ENCODE measurements at places on chromosomes 2 and 18. TPM values are rescaled to one million over a fixed set of nuclear protein-coding genes. Genes with fewer than 3 reads are reported as not detected.

GRCh38 chr2:133710613-133711012 lies 142.3 kb upstream of the NCKAP5 start:
- no peaks in the 10 kb centered on the region for H3K4me1 ChIP-seq
- H3K36me3 ChIP-seq, result no peaks in the 10 kb centered on the region
- H3K27me3 ChIP-seq, result peaks cover 6% of the 10 kb centered on the region

GRCh38 chr2:36413218-36413617 lies 57.6 kb downstream of the CRIM1 start:
- H3K27me3 ChIP-seq, result no peaks in the 10 kb centered on the region
- H3K27ac ChIP-seq, result no peak overlapping the region
- DNase-seq, result no peak
- no peaks in the 10 kb centered on the region for H3K4me1 ChIP-seq
- H3K4me3 ChIP-seq, result no peak overlapping the region
- no peaks in the 10 kb centered on the region for H3K36me3 ChIP-seq

- DNase-seq, result no peak
- peak overlapping the region; percentile 89 for H3K4me3 ChIP-seq
- no peaks in the 10 kb centered on the region for H3K27me3 ChIP-seq
- H3K36me3 ChIP-seq, result peaks cover 33% of the 10 kb centered on the region
- peak overlapping the region; percentile 93 for H3K27ac ChIP-seq
These were observed 694 bp downstream of the UNC50 start for GRCh38 chr2:98608962-98609604.

- no peaks in the 10 kb centered on the region for H3K36me3 ChIP-seq
- H3K27ac ChIP-seq, result no peak overlapping the region
- no peak for DNase-seq
These were observed 221.7 kb upstream of the SH3BP4 start for GRCh38 chr2:234730066-234730640.

DNA sequence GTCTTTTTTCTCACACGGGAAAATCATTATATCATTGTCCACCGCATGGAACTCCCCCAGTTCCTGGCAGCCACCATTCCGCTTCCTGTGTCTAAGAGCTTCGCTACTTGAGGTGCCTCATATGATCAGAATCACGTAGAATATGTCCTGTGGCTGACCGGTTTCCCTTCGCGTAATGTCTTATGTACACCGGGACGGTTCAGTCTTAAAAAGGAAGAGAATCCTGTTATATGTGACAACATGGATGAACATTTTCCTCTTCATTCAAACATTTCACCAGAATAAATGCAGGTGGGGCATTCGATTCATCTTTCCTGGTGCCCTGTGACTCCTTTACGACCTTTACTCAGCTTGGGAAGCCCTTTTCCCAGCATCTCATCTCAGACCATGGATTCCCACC lies 131.7 kb upstream of the TWIST2 start:
- no peak overlapping the region for H3K27ac ChIP-seq
- DNase-seq, result no peak
- peaks cover 33% of the 10 kb centered on the region for H3K27me3 ChIP-seq
- H3K4me3 ChIP-seq, result no peak overlapping the region
- no peaks in the 10 kb centered on the region for H3K4me1 ChIP-seq
- no peaks in the 10 kb centered on the region for H3K36me3 ChIP-seq

- peak; percentile 45 for DNase-seq
- no peak overlapping the region for H3K4me3 ChIP-seq
- peaks cover 2% of the 10 kb centered on the region for H3K27me3 ChIP-seq
These were observed 33.0 kb upstream of the PTH2R start for GRCh38 chr2:208373460-208374089.

DNA sequence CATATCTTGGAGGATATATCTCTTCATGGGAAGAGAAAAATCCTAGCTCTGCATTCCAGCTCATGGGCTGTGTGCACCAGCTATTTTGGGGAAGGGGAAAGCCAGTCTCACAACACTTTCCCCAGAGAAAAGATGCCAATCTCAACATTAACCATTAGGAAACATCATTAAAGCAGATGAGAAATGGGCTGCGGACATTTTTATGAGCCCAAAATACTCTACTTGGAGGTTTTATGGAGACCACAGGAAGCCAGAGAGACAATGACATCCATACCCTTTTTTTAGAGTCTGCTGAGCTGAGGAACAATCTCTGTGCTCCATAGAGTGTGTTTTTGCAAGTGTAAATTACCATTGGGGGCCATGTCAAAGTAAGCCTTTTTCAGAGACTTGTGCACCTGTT lies 213.7 kb downstream of the TRIB2 start:
- H3K4me3 ChIP-seq, result no peak overlapping the region
- H3K4me1 ChIP-seq, result peaks cover 8% of the 10 kb centered on the region
- peaks cover 2% of the 10 kb centered on the region for H3K27me3 ChIP-seq
- H3K36me3 ChIP-seq, result no peaks in the 10 kb centered on the region
- no peak overlapping the region for H3K27ac ChIP-seq
- no peak for DNase-seq

DNA sequence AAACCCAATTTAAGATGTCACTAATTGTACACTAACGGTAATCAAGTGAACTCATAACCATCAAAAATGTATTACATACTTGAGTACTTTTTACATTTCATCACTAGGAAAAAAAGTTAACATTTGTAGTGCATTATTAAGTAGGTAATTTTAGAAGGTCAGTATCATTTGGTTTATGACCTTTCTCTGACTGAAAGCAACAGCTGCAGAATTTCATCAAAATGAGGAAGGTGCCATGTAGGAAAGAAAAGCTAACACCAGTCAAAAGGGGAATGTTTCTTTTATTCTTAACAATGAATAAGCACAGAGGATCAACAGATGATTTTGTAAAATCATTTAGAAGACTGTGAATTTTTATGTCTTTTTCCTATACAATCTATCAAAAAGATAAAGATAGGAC lies 79.0 kb downstream of the PIGN start:
- DNase-seq, result no peak
- no peaks in the 10 kb centered on the region for H3K27me3 ChIP-seq
- H3K27ac ChIP-seq, result no peak overlapping the region
- no peaks in the 10 kb centered on the region for H3K4me1 ChIP-seq
- H3K4me3 ChIP-seq, result no peak overlapping the region

DNA sequence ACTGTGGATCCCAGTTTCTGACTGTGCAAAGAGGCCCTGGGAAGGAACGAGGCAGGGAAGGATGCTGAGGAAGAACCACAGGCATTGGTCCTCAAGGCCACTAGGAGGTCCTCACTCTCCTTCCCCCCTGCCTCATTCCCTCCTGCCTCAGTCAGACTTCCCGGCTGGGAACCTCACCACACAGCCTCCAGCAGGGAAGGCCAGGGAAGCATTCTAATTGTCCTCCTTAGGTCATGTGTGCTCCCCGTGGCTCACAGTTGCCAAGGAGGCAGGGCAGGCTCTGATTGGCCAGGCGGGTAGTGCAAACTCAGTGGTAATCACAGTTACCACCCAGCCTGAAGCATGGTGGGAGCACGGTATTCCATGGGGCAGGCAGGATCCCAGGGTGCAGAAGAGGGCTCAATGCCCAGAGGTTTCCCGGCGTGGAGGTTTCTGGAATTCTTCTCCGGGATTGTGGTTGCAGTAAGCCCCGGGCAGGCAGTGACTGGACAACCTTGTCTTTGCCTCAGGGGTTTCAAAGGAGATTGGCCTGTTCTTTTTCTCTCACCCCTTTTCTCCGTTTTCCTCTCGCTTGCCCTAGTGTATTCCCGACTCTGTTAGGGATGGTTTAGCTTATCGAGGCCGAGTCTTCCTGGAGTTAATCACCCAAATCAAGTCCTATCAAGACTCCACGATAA lies 27.1 kb downstream of the FER1L5 start:
- H3K4me3 ChIP-seq, result no peak overlapping the region
- H3K36me3 ChIP-seq, result no peaks in the 10 kb centered on the region
- H3K27ac ChIP-seq, result no peak overlapping the region
- DNase-seq, result no peak
- H3K27me3 ChIP-seq, result no peaks in the 10 kb centered on the region

GRCh38 chr2:100242476-100242875 lies 79.8 kb downstream of the LONRF2 start:
- no peak overlapping the region for H3K27ac ChIP-seq
- H3K4me3 ChIP-seq, result no peak overlapping the region
- no peaks in the 10 kb centered on the region for H3K36me3 ChIP-seq
- peaks cover 8% of the 10 kb centered on the region for H3K27me3 ChIP-seq
- H3K4me1 ChIP-seq, result peaks cover 2% of the 10 kb centered on the region

- H3K27ac ChIP-seq, result no peak overlapping the region
- H3K27me3 ChIP-seq, result no peaks in the 10 kb centered on the region
- H3K4me1 ChIP-seq, result no peaks in the 10 kb centered on the region
- no peak for DNase-seq
These were observed 317.6 kb downstream of the CTNNA2 start for GRCh38 chr2:79830501-79830900.

CEP192 gene
- total RNA-seq, result 32.7 TPM

KIAA2012 gene
- not detected for total RNA-seq

GATA6 gene
- not detected for total RNA-seq

MAPRE3 gene
- 2.9 TPM for total RNA-seq

REG1A gene
- total RNA-seq, result not detected

ZEB2 gene
- total RNA-seq, result 4.3 TPM
